ENCODE measurements at places on chromosomes 2 and 18. TPM values are rescaled to one million over a fixed set of nuclear protein-coding genes. Genes with fewer than 3 reads are reported as not detected.

AQP12B gene
- 0.57 TPM for polyA plus RNA-seq

NAT8 gene
- polyA plus RNA-seq: 30.4 TPM

MOGAT1 gene
- polyA plus RNA-seq: not detected

CAPN13 gene
- polyA plus RNA-seq: 3.4 TPM

STPG4 gene
- polyA plus RNA-seq: 0.14 TPM

LAMA1 gene
- polyA plus RNA-seq: 90.0 TPM

AMER3 gene
- polyA plus RNA-seq: 0.03 TPM

PRSS56 gene
- not detected for polyA plus RNA-seq

STAT4 gene
- 6.3 TPM for polyA plus RNA-seq

TSPYL6 gene
- polyA plus RNA-seq: 0.17 TPM

SERPINB12 gene
- polyA plus RNA-seq: not detected

HOXD12 gene
- polyA plus RNA-seq: 0.52 TPM

SPP2 gene
- polyA plus RNA-seq: not detected

CGREF1 gene
- polyA plus RNA-seq: 5.7 TPM

REG1B gene
- not detected for polyA plus RNA-seq

ASTL gene
- polyA plus RNA-seq: 0.18 TPM

EMILIN1 gene
- polyA plus RNA-seq: 70.9 TPM

GAL3ST2 gene
- polyA plus RNA-seq: 0.77 TPM

LIMS4 gene
- polyA plus RNA-seq: 1.2 TPM

CYRIA gene
- 2.2 TPM for polyA plus RNA-seq

C1QL2 gene
- not detected for polyA plus RNA-seq

CRYGD gene
- polyA plus RNA-seq: 0.26 TPM

TUBB8B gene
- polyA plus RNA-seq: 1.9 TPM

KYNU gene
- 5.6 TPM for polyA plus RNA-seq

FIGN gene
- 9.3 TPM for polyA plus RNA-seq

HOXD3 gene
- 28.9 TPM for polyA plus RNA-seq

CXCR4 gene
- 48.1 TPM for polyA plus RNA-seq

SLC30A3 gene
- 13.2 TPM for polyA plus RNA-seq

CDH7 gene
- 16.8 TPM for polyA plus RNA-seq

ABCG5 gene
- 0.75 TPM for polyA plus RNA-seq

CAMKMT gene
- 13.4 TPM for polyA plus RNA-seq

BCL2 gene
- polyA plus RNA-seq: 24.1 TPM

MTCL1 gene
- 29.8 TPM for polyA plus RNA-seq

RAB6C gene
- polyA plus RNA-seq: 0.48 TPM

COL6A3 gene
- 262 TPM for polyA plus RNA-seq

LOXL3 gene
- 11.4 TPM for polyA plus RNA-seq

LGALSL gene
- polyA plus RNA-seq: 35.7 TPM

EGR4 gene
- polyA plus RNA-seq: not detected

ZNF516 gene
- 41.2 TPM for polyA plus RNA-seq

GCKR gene
- 0.40 TPM for polyA plus RNA-seq
